ENCODE measurements at places on chromosomes 1 and 21.
A peak's percentile ranks its signal among the peaks of the same experiment; 100 is the strongest.

DNA sequence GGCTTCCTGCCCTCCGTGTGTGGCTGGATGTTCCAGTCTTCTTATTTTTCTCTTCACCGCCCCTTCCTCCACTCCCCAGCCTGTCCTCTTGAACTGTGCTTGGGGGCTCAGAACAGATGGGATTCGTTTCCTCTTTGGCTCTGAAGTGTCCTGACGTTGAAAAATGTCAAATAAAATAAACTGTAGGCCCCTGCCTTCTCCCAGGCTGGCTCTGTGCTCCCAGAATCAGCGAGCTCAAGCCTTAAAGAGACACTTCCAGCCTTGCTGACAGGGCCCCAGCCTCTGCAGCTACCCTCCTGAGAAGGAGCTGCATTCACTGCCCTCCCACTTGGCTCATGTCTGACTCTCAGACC, 104.2 kb upstream of the IPO9 start:
- DNase-seq: no peak

- DNase-seq: no peak
These were observed 156.9 kb downstream of the IGSF21 start for GRCh38 chr1:18264450-18265039.

GRCh38 chr1:58769809-58770320, 14.0 kb downstream of the JUN start:
- no peak for DNase-seq

GRCh38 chr1:241225741-241226140, 131.3 kb downstream of the RGS7 start:
- peak; percentile 51 for DNase-seq

- no peak for DNase-seq
These were observed 3.9 kb downstream of the MFN2 start for GRCh38 chr1:11984121-11984520.

- DNase-seq: no peak
These were observed 157.8 kb downstream of the VPS13D start for GRCh38 chr1:12387641-12388040.

GRCh38 chr1:33099290-33100118, 18.6 kb downstream of the AZIN2 start:
- DNase-seq: no peak

DNA sequence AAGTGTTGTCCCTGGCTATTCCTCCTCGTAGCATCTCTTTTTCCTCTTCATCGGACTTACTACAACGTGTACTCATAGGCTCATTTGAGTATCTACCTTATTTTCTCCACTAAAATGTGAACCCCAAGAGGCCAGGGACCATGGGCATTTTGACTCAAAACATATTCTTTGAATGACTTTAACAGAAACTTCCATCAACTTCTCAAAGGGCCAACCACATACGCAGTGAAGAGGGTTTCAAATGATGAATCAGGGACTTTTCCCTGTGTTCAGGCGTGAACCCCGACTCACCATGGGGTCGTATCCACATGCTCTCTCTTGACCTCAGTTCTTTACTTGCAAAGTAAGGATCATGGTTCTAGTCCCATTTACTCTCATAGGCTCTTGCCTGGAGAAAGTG, 20.2 kb upstream of the GPR137B start:
- no peak for DNase-seq

DNA sequence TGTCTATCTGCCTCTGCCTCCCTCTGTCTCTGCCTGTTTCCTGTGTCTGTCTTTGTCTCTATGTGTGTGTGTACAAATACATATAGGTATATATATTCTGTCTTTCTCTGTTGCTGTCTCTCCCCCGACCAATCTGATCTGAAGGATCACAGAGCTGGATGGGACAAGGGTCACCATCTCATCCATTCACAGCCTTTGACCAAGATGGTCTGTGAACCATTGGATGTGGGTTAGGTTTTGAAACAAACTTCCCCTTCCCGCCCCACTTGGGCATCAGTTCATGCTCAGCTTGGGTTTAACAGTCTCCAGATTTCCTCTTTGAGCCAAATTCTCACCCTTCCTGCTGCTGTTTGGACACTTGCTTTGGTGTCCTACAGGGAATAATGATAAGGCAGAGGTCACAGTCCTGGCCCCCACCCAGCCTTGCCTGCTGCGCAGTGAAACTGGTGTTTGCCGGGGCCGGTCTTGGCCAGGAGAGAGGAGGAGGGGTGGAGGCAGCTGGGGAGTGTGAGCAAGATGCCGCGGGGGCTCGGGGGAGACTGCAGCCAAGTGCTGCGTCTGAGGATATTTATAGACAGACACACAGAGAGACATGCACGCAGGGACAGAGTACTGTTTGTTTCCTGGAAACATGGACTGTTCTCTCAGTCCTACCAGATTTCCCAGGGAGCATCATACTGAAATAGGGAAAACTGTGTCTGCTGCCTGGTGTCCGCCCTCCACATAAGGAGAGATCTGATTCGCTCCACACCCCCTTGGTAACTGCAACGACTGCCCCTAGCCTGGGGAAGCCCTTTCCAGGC, 27.0 kb upstream of the BTG2 start:
- DNase-seq: peak; percentile 52

- DNase-seq: no peak
These were observed 44.3 kb upstream of the IL10 start for GRCh38 chr1:206816390-206817287.

DNA sequence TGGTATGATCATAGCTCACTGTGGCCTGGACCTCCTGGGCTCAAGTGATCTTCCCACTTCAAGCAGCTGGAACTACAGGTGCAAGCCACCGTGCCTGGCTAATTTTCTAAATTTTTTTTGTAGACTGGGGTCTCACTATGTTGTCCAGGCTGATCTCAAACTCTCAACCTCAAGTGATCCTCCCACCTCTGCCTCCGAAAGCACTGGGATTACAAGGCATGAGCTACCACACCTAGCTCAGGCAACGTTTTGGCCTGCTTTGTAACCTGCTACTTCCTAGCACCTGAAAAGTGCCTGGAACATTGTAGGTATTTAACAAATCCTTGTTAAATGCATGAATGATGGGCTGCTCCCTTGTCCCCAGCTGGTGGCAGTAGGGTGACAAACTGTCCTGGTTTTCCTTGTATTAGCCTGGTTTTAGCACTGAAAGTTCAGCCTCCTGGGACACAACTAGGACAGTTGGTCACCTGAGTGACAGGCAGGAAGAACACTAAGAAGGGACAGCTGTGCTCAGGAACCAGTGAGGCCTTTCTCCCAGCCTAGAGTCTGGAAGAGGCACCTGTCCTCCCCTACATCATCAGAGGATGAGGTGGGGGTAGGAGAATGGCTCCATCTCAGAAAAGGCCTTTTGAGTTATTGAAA, 88.5 kb upstream of the CD34 start:
- no peak for DNase-seq

DNA sequence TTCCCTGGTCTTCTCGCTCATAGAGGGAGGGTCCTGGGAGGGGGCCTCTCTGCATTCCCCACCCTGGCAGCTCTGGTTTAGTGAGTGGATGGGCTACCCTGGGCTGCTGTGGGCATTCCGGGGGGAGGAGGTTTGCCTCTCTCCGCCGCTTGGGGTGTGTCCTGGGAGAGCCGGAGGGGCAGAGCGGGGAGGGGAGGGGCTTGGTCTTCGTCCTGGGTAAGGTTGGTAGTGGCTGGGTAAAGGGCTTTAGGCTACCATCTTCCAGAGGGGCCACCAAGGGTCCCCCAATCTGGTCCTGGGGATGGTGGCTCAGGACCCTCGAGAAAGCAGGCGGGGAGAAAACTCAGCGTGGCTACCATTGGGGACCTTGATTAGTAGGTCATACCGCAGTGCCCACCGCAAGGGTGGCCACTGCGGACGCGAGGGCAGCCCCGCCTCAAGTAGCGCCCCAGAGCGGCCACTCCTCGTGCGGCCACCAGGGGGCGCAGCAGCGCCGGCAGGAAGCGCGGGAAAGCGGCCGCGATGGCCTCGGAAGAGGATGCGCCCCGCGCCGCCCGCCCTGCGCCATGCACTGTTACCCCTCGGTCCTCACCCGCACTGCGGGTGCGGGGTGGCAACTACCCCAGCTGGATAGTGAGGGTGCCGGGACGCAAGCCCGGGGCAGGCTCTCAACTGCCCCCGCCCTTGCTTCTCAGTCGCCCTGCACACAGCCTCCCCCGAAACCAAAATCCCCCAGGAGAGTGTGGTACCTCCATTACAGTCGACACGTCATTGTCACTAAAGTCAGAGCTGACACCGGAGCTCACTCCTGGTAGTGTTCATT, 44.1 kb upstream of the SLC25A33 start:
- peak; percentile 72 for DNase-seq

DNA sequence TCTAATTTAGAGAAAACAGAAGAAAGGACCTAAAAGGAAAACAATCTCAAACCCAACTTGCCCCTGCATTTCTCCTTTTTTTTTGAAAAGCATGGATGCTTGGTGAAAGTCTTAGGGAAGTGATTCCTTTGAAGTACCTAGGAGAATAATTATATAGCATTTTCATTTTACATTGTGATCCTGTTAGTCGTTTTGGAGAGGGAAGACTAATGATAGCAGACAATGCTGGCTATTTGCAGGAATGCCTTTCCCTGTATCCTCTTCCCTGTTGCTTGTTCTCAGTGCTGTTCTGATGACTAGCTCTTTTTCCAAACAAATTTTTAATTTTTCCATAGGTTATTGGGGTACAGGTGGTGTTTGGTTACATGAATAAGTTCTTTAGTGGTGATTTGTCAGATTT, 53.9 kb downstream of the LAMC1 start:
- no peak for DNase-seq

- DNase-seq: no peak
These were observed 645.8 kb upstream of the USP24 start for GRCh38 chr1:55860798-55861519.

DNA sequence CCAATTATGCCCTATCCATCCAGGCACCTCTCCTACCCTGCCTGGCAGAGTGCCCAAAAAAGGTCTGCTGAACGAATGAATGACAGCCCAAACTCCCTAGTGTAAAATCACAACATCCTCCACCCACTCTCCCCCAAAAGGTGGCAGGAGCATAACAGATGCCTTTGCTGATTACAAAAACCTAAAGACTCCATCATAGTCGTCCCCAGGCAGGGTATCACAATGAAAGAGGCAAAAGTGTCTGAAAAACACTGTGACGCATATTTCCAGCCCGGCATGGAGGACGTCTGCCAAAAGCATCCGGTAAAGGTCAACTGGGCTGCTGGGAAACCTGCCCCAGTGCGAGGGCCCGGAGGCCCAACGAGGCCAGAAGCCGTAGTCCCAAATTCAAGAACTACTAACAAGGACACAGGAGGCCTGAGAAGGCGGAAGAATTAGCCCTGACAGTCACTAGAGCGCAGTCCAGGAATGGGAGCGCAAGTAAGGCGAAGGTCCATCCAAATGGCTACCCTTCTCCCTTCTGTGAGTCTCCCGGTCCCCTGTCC, 576 bp downstream of the SMIM12 start:
- no peak for DNase-seq

GRCh38 chr1:172442843-172443565, 865 bp downstream of the PIGC start:
- DNase-seq: no peak

DNA sequence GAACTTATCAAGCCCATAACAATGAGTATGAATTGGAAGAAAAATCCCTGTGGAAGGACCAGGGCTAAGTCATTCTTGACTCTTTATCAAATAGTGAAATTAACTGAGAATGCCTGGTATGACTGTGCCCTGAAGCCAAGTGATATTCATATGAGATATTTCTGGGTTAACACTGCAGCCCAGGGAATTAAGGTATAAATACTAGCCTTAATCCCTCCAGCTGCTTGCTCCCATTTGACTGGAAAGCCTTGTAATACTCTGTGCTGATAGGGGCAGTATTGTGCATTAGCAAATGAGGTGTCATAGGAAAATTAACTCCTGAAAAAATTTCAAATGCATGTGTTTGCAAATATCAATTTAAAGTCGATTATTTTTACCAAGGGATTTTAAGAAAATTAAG, 568.8 kb downstream of the LMO4 start:
- no peak for DNase-seq

DNA sequence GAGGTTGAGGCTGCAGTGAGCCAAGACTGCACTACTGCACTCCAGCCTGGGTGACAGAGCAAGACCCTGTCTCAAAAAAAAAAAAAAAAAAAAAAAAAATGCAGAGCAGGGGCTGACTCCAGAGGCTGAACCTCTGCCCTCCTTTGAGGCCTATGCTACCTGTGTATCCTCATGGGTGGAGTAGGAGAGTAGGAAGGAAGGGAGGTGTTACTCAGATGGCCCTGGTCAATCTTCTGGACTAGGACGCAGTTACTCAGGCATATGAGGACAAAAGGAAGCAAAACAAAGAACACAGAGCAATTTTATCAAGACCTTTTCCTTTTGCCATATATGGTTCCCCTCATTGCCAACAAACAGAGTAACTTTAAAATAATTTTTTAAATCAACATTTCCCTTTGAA, 35.2 kb downstream of the TGFBR3 start:
- no peak for DNase-seq

- no peak for DNase-seq
These were observed 93.7 kb downstream of the NTMT2 start for GRCh38 chr1:170239445-170239844.

DNA sequence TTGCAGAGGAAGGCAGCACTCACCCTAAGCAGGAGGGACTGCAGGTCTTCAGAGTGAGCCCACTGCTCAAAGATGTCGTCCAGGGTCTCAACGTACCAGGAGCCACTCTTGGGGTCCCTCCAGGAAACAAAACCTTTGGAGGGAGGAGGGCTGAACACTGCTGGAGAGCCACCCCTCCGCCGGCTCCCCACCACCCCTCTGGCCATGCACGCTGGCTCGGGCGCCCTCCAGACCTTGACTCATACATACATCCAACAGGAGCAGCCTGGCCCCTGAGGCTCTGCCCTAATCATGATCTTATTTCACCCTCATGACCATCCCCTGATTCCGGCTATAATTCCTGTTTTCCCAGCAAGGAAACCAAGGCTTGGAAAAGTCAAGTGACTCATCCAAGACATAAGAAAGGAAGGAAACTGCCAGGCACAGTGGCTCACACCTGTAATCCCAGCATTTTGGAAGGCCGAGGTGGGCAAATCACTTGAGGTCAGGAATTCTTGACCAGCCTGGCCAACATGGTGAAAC, 18.0 kb downstream of the CELA2B start:
- DNase-seq: no peak

DNA sequence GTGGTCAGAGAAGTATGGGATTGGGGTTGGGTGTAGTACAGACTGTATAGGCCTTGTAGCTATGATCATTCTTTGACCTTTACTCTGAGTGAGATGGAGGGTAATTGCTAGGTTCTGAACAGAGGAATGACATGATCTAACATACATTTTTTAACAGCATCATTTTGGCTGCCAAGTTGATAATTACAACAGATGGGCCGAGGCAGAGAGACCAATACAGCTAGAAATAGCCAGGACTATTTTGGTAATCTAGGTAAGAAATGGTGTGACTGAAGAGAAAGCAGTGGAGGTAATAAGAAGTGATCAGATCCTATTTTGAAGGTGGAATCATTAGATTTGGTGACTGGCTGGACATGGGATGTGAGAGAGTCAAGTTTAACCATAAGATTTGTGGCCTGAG, 43.5 kb downstream of the RPAP2 start:
- DNase-seq: no peak

DNA sequence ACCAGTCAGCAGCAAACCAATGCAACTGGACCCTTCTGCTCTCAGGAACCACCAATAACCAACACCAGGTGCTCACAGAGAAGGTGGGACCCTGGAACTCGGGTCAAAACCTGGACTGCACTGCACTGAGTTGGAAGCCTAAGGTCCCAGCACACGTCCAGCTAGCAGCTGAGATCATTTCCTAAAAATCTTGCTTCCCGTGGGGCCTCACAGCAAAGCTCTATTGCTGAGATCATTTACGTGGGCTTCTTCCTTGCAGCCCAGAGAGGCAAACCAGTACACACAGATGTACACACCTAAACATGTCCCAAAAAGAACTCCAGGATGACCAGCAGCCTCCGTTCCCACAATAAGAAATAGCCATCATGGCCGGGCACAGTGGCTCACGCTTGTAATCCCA, 22.8 kb upstream of the STMN1 start:
- DNase-seq: no peak
